Omental fat pad (tissue), 4 donors: ENCODE measurements at places on chromosomes 5 and 9. TPM values are rescaled to one million over a fixed set of nuclear protein-coding genes. Genes with fewer than 3 reads are reported as not detected.

Gene GFRA3
- total RNA-seq = not detected

Gene OR2V1
- not detected for total RNA-seq

Gene NFIB
- total RNA-seq = 111 TPM

Gene SPINK7
- not detected for total RNA-seq

Gene KCNV2
- total RNA-seq = not detected

Gene SEPTIN8
- 28.8 TPM for total RNA-seq

Gene PCDHB13
- total RNA-seq = 3.6 TPM

Gene NAIP
- 14.7 TPM for total RNA-seq

Gene PCDHGB3
- total RNA-seq = 2.5 TPM

Gene TBC1D13
- total RNA-seq = 14.7 TPM

Gene WNT8A
- not detected for total RNA-seq

Gene SHROOM1
- total RNA-seq = 17.0 TPM

Gene BBLN
- total RNA-seq = 158 TPM

Gene C9orf50
- not detected for total RNA-seq

Gene ZNF883
- 2.0 TPM for total RNA-seq

Gene DOCK2
- total RNA-seq = 55.6 TPM

Gene C9orf152
- not detected for total RNA-seq

Gene SLC36A3
- total RNA-seq = not detected

Gene PLEKHG4B
- 0.60 TPM for total RNA-seq

Gene POLK
- 32.2 TPM for total RNA-seq

Gene GZMA
- total RNA-seq = 4.8 TPM

Gene AJM1
- total RNA-seq = 2.5 TPM

Gene IL31RA
- not detected for total RNA-seq

Gene C9
- not detected for total RNA-seq

Gene MEIKIN
- 0.60 TPM for total RNA-seq

Gene SVEP1
- 465 TPM for total RNA-seq

Gene NUTM2G
- not detected for total RNA-seq

Gene DRD1
- total RNA-seq = 0.32 TPM

Gene SLC1A3
- total RNA-seq = 157 TPM

Gene CA9
- 2.0 TPM for total RNA-seq

Gene IZUMO3
- not detected for total RNA-seq

Gene HAPLN1
- not detected for total RNA-seq

Gene GRIN1
- not detected for total RNA-seq

Gene GRAMD2B
- total RNA-seq = 33.1 TPM

Gene SCGB3A2
- total RNA-seq = not detected

Gene AK8
- 1.3 TPM for total RNA-seq

Gene PCDHA13
- total RNA-seq = 1.4 TPM

Gene MSX2
- not detected for total RNA-seq

Gene SCAI
- 5.8 TPM for total RNA-seq

Gene BRINP1
- total RNA-seq = 0.37 TPM

Gene GPR21
- total RNA-seq = not detected

Gene FOXD4L5
- total RNA-seq = 0.48 TPM

Gene ARID3C
- total RNA-seq = not detected

Gene EFNA5
- 26.3 TPM for total RNA-seq

Gene SOX30
- total RNA-seq = 0.12 TPM

Gene SPACA9
- total RNA-seq = 3.8 TPM

Gene MOB3B
- 9.7 TPM for total RNA-seq
